Activated naive CD8-positive, alpha-beta T cell treated with anti-CD3 and anti-CD28 coated beads for 36 hours (primary cell): ENCODE measurements at places on chromosomes 4 and X.

DNA sequence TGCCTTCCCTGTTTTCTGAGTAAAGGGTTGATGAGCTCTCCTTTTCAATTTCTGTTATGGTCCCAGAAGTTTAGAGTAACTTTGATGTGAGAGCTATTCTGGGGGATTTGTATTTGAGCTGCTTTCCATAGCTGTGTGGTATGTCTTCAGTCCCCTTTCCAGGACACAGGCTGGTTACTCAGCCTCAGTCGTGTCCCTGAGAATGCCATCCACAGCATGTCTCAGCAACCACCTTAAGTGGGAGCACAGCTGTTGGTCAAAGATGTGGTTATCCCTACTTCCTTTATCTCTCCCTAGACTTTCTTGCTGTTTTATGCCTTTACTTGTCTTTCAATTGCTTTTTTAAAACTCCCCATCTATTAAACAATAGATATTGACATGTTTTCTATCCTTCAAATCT lies 37.8 kb downstream of the RNF175 start:
- no peak for DNase-seq

GRCh38 chrX:78314561-78314960 lies 12.8 kb downstream of the CYSLTR1 start:
- DNase-seq: no peak

- no peak for DNase-seq
These were observed 149.2 kb downstream of the CFAP299 start for GRCh38 chr4:80484712-80485111.

GRCh38 chrX:136778916-136779315 lies 1.8 kb downstream of the ARHGEF6 start:
- DNase-seq: no peak

- no peak for DNase-seq
These were observed 239.4 kb upstream of the STK26 start for GRCh38 chrX:131783555-131784308.

GRCh38 chr4:2545321-2546013 lies 9.0 kb downstream of the FAM193A start:
- DNase-seq: no peak
